ENCODE measurements at places on chromosomes 2 and 18.

DNA sequence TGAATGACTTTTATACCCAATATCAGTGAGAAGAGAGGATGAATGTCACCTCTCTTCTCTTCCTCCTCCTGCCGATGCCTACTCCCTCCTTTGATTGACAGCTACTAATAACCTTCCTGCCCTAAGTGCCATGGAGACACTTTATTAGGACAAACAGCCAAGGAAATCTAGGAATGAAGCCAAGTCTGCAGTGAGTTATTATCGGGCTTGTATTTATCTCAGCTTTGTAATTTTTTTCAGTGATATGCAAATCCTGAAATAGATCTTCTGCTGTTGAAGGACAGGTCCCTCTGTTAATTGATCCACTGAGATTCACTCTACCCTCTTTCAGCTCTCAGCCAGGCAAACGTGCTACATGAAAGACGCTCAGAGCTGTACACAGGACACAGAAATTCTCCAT, 686.7 kb downstream of the TMEM182 start:
- no peak for DNase-seq

GRCh38 chr2:10285556-10286198, 17.0 kb upstream of the HPCAL1 start:
- no peak for DNase-seq

DNA sequence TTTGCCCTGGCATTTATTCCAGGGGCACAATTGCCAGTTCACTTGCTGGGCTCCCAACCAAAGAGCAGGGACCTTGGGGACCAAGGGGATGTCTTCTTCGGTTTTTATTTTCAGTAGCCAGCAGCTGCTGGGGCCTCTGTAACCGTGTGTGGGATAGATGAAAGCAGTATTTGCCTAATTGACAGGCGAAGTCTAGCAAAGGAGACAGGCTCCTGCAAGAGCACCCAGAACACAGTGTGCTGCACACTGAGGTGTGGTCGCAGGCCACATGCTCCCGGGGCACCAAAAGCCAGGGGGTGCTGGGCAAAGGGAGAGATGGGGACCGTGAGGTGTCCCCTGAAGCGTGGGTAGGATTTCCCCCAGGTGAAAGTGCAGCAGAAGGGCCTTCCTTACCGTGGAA, 5.3 kb downstream of the SAG start:
- no peak for DNase-seq

- peak; percentile 35 for DNase-seq
Observed at GRCh38 chr2:232611559-232612218, 21.7 kb upstream of the EFHD1 start.

DNA sequence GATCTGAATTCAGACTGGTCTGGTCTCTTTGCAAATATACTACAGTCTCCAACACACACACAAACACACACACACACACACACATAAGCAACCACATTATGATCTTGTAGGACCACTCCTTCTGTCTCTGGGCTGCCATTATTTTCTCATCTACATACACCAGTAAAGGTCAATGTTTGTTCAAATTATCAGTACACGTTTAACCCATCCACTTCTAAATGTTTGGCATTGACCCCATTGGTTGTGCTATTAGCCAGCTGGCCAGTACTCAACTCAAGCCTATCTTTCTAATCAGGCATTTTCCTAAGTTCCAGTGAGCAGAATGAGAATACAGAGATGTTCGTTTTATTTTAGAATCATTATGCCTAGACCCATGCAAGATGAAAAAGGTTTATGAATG, 186.4 kb downstream of the CNTNAP5 start:
- DNase-seq, result no peak

- no peak for DNase-seq
Observed at GRCh38 chr2:114442510-114442909, at the start of gene DPP10. Gene DPP10 (plus strand): TSS chr2:114442641.

- no peak for DNase-seq
Observed at GRCh38 chr18:8799001-8799400, 93.6 kb downstream of the MTCL1 start.

DNA sequence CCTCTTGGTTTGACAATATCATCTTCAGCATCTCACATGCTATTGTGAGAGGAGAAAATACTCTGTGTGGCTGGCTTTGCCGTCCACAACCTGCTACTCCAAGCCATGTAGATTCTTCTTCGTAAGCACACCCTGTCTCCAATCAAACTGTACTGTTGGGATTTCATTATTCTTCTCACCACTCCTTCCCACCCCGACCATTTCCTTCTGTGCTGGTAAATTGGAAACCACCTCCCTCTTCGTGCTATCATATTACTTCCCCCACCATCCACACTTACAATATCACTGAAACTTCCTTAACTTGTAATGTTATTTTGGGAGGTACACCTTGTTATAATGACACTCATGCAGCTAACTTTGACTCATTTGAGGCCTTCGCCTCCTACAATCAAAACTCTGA, 3.2 kb upstream of the AGXT start:
- DNase-seq, result no peak

DNA sequence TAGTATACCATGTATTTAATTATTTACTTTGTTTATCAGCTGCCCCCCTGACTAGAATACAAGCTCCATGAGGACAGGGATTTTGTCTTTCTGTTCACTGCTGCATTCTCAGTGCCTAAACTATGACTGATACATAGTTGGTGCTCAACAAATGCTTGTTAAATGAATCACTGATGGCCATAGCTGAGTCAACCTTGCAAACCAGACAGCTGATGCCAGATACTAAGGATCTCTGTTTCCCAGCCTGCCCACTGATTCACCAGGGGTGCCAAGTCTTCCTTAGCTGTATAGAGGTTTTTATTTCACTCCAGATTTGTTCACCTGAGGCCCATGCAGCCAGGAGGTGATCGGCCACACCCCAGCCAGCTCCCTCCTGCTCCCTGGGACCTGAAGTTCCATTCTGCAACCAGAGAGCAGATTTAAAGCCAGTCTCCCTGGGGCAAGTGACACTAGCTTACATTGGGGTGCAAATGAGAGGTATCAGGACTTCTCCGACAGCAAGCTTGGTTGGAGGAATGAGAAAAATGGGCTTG, 92.2 kb downstream of the C1QL2 start:
- DNase-seq, result no peak

DNA sequence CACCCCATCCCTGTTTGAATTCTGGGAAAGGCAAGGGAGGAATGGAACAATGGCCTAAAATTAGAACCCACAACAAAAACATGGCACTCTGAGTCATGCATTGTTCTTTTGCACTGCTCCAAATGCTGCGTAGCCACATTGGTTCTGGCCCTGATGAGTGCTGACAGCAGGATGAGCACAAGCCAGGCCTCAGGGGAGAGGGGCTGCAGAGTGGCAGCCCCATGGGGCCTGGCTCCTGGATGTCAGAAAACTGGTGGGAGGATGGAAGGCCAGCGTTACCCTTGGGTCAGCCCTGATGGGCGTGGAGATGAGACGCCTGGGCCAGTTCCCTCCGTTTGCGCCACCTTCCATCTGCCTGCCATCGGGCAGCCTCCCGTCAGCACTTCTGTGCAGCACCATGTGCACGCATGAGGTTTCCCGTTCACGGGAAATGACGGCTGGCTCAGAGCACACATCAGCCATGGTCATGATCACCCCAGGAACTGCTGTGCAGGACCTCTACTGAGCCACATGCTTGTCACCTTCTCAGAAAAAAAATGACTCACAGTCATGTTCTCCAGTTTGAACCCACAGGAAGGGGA, 65.6 kb downstream of the CYP26B1 start:
- DNase-seq, result no peak

DNA sequence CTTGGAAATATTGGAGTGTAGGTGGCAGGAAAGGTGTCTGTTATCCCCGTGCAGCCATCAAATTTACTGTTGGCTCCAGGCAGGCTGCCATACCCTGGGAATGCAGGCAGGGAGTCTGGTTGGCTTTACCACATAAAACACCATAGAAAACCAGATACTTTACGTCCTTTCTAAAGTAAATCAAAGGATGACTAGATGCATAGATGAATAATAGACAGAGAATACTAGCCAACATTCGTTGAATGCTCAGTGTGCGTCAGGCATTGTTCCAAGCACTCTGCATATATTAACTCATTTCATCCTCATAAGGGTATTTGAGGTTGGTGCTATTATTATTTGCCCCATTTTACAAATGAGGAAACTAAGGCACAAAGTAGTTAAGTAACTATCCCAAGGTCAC, 65.2 kb downstream of the VSNL1 start:
- no peak for DNase-seq

DNA sequence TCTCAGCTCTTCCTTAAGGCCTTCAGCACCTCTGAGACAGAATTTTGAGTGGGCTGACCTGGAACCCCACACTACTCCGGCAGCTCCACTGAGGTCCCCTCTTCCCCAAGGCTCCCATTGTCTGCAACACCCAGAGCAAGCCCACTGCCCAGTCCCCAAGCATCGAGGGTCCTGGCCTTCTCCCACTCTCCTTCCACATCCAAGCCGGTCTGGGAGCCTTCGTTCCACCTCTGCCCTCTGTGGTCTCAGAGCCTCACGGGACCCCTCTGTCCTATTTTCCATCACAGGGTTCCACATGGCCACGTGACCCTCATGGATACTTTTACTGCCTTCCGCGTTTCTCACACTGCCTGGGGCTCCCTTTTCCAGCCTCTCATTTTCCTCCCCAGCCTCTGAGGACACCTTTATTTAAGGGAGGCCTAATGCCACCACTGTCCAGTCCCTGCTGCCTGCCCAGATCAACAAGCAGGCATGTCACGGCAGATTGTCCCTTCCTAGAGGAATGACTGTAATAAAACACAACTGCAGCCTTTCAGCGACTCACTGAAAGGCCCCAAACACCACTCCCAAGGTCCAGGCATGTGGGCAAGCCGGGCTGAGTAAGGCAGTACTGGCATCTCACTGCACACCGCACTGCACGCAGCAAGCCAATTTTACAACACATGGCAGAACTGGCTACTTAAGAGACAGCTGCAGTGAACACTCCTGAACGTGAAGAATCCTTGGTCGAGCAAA, 7.9 kb upstream of the SALL3 start:
- DNase-seq, result no peak

- DNase-seq, result no peak
Observed at GRCh38 chr2:59538398-59538911, 1015.0 kb downstream of the BCL11A start.

- DNase-seq, result no peak
Observed at GRCh38 chr2:235191978-235192377, 240.2 kb downstream of the SH3BP4 start.

DNA sequence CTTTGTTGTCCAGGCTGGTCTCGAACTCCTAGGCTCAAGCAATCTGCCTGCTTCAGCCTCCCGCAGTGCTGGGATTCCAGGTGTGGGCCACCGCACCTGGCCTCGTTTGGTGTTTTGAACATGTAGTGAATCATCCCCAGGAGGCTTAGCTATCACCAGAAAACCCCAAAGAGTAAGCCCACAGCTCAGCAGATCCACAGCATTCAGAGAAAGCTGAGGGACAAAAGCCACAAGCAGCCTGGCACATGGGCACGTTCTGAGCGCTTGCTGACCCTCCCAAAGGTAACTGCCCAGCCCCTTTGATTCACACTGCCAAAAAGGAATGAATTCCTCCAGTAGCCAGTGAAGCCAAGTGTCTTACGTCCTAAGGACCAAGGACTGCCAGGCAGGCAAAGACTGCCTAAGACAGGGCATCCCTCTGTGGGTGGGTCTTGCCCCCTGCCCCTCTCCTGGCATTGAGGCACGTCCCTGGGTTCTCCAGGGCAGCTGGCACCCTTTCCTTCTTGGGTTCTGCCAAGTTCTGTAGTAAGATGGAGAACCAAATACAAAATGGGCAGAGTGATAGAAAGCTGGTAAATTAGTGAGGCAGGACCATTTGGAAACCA, 31.7 kb downstream of the MBP start:
- DNase-seq, result no peak

DNA sequence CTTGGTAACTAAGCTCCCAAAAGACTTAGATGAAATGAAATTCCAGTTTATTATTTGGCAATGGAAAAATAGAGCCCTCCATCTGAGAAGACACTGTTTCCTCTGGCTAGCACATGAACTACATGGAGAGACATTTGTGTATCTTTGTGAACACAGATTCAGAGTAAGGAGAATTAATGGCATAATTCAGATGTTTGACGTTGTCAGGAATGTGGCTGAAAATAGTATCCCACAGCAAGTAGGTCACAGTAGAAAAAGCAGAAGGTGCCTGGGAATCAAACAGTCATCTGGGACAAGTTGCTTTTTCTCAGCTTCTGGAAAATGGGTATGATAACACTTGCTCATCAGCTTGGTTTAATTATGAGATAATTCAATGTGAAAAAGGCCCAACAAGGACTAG, 288.6 kb downstream of the PTPRM start:
- no peak for DNase-seq

GRCh38 chr2:171158036-171158789, 2.5 kb downstream of the TLK1 start:
- no peak for DNase-seq

DNA sequence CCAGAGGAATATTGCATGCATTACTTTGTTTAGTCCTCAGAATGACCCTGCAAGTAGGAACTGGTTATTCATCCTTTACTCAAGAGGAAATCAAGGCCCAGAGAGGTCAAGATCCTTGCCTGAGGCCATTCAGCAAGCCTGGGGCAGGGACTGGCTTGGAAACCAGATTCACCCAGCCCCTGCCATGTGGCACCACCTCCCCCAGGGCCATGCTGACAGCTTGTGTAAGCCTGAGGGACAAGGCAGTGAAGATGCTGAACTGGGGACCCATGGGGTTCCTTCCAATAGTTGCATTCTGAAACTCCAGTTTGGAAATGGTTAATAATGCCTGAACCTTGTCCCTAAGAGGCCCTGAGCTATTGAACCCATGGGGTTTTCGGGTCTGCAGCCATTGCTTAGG, 24.2 kb downstream of the TCF7L1 start:
- DNase-seq, result no peak

GRCh38 chr2:120661551-120661950, 74.1 kb upstream of the GLI2 start:
- DNase-seq, result no peak

DNA sequence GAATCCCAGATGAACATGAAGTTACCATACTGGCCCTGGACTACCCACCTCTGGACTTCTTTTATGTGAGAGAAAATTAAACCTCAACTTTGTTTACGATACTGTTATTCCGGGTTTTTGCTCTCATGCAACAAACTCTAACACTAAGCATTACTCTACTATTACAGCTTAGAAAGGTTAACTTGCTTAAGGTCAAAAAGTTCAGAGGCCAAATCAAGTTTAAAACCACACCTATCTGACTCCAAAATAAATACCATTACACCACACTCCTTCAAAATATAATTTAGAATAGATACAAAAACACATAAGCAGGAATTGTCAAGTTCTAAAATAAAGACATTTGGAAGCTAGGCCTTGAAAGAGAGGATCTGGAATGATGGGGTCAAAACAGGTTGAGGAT, 75.0 kb downstream of the DTNB start:
- DNase-seq, result no peak

- no peak for DNase-seq
Observed at GRCh38 chr18:55988537-55988936, 400.5 kb upstream of the TCF4 start.
